ENCODE measurements at places on chromosomes 11 and 22.

DNA sequence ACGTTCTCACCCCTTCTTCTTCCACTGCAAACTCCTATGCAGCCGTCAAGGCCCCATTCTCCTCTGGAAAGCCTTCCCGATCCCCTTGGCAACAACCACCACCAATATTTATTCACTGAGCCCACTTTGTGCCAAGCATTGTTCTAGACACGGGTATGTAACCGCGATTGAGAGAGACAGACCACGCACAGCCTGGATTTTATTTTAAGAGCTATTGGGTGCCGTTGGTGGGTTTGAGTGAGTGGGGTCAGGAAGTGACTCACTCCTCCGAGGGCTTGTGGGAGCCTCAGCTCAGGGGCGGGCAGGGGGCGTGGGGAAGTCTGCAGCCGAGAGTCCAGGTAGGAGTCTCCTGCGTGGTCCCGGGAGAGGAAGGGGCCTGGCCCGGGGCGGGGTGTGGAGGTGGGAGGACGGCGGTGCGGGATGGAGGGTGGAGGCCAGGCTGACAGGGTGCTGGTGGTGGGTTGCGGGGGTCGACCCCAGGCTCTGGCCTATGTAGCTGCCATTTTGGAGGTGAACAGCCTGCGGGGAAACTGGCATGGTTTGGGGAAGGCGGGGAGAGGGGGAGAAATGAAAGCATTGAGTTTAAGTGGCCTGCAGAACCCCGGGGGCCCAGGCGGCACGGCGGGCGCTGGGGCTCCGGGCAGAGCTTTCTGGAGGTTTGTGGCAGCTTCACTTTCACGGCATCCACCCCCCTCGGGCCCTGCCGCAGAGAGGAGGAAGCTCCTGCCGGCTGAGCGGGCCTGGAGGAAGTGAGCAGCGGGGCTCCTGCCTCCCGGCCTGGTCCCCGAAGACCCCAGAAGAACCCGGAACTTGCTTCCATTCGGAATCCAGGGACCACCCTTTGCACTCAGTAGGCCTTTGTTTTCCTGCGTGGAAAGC, 547 bp downstream of the PARVG start:
- no peak for DNase-seq

DNA sequence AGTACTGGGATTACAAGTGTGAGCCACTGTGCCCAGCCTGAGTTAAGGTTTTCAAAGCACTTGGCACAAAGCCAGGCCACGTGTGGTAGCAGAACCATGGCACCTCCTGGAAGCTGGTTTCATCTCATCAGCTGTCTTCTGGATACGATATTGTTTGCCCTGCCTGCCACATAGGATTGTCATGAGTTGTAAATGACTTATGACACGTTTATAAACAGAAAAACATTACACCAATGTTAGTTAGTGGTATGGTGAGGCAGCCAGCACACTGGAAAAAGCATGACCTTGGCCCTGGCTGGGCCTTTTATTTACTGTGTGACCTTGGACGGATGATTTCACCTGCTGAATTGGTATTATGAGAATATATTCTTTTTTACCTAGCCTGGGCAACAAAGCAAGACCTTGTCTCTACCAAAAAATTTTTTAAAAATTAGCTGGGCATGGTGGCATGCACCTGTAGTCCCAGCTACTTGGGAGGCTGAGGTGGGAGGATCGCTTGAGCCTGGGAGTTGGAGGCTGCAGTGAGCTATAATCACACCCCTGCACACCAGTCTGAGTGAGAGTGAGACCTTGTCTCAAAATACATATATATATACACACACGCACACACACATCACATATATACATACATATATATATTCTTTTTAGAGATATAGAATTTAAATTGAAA, 24.0 kb upstream of the MYH9 start:
- no peak for DNase-seq

GRCh38 chr11:125290263-125290662, 125.7 kb downstream of the PKNOX2 start:
- DNase-seq = no peak

DNA sequence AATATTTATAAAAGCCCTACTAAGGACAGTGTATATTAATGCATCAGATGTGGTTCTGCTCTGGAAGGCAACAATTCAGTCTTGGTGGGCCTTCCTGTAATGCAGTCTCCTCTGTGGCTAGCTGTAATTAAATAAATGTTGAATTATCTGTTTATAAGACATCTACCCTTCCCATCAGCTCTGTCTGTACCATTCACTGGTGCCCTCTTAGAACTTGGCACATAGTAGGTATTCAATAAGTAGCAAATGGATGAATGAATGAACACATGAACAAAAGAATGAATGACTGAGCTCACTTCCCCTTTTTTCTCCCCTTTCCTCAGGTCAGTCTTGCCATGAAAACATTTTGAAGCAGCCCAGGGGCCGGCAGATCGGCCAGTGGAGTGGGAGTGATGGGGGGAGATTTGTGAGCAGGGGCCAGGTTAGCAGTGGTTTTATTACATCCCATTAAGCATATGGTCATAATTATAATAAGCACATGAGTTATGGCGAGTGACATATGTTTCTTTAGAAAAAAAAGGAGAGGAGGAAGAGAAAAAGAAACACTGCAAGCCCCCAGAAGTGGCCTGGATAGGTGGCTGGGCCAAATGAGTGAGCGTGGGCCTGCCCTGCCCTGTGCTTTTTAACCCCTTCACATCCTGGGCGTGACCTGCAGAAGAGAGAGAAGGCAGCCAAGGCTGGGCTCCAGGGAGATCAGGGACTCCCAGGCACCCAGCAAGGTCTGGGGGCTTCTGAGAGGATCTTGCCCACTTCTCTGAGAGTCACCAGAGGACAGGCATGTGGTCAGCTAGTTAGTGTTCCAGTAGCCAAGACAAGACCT, 48.6 kb upstream of the CD82 start:
- DNase-seq = no peak

DNA sequence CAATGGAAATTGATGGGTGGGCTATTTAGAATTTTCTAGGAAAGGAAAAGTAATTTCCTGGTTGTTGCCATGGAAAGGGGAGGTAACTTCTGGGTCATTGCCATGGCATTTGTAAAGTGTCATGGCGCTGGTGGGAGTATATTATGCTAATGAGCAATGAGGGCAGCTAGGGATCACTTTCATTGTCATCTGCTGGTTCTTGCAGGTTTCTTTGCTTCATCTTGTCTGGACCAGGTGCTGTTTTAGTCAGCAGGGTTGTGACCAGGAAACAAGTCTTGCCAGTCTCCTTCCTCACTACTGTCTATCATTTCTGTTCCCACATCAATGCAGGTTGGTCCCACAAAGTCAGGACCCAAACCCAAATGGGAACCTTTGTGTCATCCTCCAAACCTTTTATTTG, 237.6 kb upstream of the C11orf87 start:
- DNase-seq = no peak

GRCh38 chr11:75536786-75537641, 11.3 kb upstream of the GDPD5 start:
- no peak for DNase-seq

DNA sequence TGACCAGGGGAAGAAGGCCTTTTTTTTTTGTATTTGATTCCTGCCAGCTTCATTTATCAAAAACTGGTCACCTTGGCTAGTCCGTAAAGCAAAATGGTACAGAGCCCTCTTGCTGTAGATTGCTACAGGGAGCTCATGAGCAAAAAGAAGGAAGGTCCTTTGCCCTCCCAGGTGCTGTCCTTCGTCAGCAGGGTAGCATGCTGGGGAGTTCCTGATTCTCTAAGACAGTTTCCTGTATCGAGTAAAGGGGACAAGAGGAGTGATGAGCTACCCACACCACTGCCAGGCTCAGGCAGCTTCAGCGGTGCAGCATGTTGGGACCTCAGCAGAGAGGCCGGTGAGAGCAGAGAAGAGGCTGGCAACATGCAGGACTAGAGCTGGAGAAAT, 67.8 kb upstream of the CSNK2A3 start:
- no peak for DNase-seq

- no peak for DNase-seq
Measured at GRCh38 chr22:47613606-47614350, 851.3 kb downstream of the TBC1D22A start.

GRCh38 chr11:7332962-7333361, 81.3 kb downstream of the SYT9 start:
- no peak for DNase-seq

GRCh38 chr11:17287058-17287457, 10.5 kb downstream of the NUCB2 start:
- DNase-seq = no peak

DNA sequence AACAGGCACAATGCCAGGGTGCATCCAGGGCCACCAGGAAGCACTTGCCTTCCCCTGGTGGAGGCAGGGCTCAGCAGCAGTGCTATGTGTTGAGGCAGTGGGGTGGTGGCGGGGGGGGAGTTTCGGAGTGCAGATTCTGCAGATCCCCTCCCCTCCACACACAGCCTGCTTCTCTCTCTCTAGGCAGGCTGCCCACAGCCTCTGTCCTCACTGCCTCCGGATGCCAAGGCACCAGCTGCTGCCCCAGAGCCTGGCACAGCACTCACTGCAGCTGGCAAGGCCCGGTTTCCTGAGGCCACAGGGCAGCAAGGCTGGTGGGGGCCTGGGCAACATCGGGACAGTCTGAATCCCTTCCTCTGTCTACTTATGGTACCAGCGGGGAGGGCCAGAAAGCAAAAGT, 35.8 kb downstream of the NRXN2 start:
- no peak for DNase-seq

GRCh38 chr22:27638329-27639233, 163.0 kb downstream of the MN1 start:
- no peak for DNase-seq

GRCh38 chr11:73239571-73240189, 21.6 kb downstream of the P2RY2 start:
- DNase-seq = no peak
